ENCODE measurements at places on chromosomes 11 and 22.

DNA sequence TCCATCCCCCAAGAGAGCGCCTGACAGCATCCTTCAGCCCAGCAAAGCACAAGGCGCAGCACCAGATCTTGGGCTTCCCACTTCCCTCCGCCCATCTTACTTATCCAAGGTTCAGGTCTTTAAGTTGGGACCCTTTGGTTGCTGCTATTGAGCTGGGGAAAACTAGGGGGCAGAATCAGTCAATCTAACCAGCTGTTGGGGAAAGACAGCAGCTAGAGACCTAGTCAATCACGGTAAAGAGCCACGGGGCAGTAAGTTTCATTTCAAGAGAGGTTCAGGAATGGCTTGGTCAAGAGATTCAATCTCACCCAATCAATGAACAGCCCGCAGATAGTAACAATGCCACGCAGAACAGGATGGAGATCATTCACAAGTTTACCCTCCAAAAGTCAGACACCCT is 1.7 kb downstream of the ABTB2 start:
- DNase-seq: peak; percentile 66

GRCh38 chr11:77193911-77194830 is 66.1 kb downstream of the MYO7A start:
- no peak for DNase-seq

DNA sequence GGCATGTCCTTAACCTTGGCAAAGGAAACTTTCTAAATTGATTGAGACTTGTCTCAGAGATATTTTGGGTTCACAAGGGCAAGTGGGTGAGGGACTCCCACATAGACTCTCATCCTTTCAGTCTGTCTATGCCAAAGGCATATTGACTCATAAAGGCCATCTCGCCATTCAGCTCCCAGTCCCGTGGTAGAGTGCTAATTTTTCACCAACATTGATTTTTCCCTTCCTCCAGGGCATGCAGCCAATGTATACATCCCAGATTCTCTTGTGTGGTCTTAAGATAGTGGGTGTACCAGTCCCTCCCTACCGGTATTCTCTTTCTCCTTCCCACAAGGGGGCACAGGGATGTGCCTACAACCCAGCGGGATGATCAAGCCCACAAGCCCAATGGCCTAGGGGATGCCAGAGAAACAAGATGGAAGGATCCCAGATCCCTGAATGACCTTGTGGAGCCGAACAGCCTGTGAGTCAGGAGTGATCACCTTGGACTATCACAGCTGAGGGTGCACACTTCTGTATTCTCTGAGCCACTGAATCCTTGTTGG is 7.9 kb downstream of the C11orf96 start:
- DNase-seq: no peak

DNA sequence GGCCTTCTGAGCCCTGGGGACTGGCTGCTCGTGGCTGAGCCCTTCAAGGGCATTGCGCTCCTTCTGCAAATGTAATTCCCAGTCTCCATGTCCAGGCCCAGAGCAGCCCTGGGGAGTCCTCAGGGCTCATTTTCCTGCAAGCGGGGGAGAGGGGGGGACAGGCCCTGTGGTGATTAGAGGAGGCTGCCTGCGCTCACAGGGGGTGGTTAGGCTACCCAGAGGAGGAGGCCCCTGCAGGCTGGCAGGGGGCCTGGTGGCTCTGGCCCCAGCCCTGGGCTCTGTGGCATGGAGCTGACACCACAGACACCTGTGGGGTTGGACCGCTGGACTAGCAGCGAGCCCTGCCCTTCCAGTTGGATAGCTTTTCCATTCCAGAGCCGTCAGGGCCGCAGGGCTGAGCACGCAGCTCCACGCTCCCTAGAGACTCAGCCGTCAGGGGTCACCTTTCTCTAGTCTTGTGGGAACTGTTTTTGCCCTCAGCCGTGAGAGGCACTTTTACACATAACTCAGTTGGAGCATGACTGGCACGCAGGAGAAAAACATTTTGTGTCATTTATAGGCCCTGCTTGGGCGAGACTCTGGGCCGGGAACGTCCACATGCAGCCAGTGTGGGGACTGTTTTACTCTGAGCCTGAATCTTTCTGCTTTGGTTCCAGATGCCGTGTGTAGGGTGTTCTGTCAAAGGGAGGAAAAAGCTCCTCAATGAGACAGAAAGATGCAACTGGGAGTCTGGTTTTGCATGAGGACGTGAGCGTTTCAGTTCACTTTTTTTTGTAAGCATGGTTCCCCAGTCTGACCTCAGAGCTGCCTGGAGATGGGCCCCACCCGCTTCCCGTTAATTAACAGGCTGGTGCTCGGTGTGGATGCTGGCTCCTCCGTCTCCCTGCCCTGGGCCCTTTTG is 58.1 kb downstream of the LRP5 start:
- DNase-seq: no peak

DNA sequence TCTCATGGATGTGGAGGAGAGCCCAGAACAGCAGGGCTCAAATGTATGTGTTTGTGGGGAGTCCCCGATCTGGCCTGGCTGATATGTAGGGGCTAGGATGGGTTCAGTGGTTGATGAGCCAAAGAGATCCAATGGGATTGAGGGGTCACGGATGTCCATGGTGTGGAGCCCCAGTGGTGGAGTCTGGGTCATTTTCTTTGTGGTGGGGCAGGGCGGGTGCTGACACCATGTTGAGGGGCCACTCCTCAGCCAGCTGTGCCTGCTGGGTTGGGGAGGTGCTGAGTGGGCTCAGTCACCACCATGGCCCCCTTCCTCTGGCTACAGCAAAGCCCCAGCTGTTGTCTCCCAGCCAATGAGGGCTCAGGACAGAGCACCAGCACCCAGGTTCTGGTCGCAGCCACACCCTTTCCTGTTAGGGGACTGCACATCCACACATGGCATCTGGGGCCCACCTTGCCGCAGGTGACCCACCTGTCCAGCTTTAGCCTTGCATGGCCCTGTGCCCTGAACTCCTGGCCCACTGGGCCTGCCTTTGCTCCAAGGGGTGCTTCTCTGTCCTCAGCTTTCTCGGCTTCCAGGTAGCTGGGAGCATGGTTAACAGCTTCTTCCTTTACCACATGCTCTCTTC is 3.2 kb upstream of the GNAZ start:
- DNase-seq: no peak

- peak; percentile 97 for DNase-seq
These were observed 113.8 kb downstream of the RBFOX2 start for GRCh38 chr22:35914665-35915476.

DNA sequence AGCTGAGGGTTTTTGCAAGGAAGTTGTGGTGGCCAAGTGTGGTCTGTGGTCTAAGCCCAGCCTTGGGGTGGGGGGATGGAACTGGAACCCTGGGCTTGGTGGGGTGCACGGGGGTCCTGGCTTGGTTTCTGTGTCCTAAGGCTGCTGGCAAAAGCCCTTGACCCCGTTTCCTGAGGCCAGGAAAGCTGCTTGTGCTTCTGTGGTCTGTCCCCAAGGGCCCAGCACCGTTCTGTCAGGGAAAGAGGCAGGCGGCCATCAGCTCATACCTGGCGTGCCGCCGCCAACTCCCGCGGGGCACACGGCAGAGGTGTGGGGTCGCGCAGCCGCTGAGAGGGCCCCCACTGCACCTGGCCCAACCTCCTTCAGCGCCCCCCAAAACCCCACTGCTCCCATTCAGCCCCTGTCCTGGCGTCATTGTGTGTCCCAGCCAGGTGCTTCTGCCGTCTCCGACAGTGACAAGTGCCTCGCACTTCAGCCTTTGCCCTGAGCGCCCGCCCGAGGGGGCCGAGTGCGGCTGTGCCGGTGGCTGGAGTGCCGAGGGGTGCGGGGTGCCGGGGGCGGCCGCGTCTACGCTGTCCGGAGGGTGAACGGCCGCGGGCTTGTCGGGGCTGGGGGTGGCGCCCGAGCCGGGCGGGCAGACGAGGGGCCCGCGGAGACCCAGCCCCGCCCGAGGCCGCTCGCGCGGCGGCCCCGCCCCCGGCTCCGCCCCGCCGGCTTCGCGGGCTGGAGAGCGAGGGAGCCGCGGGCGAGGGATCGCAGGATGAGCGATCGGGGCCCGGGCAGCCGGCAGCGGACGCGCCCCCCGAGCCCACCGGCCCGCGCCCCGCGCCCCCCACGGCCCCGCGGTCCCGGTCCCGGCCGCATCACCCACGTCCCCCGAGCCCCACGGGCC is at the start of gene CNIH2:
CNIH2 (plus strand) TSS at position 705 of the 892 bp plus-strand sequence. CDS start 282 bp downstream, outside the sequence.
- DNase-seq: peak; percentile 69
